Head of caudate nucleus (tissue), 42 donors: ENCODE measurements at places on chromosomes 3 and 15.

DNA sequence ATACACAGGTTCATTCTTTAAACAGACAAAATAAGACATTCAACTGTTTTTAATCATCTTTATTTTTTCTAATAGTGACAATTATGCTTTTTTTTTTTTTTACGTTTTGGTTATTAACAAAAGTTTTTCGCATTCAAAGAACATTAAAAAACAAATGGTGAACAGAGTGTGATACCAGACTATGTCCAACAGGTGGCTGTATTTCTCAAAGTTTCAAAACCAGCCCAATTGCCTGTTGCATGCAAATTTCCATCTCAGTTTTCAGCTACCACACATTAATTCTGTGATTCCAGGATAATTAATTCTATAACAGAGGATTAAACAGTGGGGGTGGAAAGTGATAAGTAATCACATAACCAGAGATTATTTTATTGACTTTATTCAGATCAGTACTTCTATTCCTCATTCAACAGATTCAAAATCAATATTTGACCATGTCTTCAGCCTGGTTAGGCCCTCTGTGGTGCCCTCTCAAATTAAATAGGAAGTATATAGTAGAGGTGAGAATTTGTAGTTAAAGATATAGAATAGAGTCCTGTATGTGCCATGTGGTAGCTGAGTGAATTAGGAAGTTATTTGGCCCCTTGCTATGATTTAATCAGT lies 122.2 kb upstream of the DCBLD2 start:
- no peak for DNase-seq

GRCh38 chr15:58582160-58582559 lies 150.4 kb downstream of the LIPC start:
- DNase-seq: no peak

DNA sequence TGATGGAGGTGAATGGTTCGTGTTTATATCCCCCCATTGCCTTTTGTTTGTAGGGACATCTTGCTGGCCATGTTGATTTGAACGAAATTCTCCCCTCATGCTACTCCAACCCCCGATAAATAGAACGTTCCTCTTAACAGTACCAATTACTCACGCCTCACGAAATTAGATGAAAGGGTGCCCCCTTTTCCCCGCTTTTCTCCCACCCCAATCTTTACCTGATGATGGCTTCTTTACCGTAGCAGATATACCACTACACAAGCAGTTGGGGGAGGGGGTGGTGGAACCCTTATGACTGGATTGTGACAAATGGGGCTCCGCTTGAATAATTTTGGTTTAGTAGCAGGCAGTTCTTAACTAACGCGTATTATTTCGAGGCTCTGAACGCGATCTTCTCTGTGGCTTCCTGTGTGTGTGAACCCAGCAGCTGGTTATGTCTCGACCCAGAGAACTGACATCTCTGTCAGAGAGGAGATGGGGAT lies 1.1 kb downstream of the PIAS1 start:
- peak; percentile 33 for DNase-seq

DNA sequence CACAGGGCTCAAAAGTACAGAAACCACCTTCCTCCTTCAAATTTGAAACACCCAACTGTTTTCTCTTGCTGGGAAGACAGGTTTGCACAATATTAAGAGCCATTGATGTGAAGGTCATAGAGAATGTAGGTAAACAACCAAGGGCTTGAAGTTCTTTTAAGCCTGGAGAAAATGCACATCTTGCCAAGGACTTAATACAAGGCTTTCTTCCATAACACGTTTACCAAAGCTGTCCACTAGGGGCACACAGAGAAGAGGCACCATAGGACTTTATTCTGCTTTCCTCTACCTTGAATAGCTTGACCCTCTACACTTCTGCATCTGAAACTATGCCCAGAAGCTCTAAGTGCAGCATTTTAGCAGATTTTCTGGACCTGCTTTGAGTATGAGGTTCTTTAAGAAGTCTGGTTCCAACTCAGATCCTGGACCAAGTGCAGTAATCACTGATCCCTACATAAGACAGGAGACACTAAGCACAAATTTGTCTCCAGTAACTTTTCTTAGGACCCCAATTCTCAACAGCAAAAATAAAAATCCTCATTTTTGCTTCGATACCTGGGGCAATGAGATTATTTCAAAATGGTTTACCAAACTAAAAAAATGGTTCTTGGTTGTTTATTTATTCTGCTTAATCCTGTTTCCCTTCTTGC lies 138.0 kb downstream of the FBN1 start:
- peak; percentile 29 for DNase-seq

- peak; percentile 56 for DNase-seq
Measured at GRCh38 chr15:43509660-43510199, 7.7 kb upstream of the MAP1A start.

DNA sequence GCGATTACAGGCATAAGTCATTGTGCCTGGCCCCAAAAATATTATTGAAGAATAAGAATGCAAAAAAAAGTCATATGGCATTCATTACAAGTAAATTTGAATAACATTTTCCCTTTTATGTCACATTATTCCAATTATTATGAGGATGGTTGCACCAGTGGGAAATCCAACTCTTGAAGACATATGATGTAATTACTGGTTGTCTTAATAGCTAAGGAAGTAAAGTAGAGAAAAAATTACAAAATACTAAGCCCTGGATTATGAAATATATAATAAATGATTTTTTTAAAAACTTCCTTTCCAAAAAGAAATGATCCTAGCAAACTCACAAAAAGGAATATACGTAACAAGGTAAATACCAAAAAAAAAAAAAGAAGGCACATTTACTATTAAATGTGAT lies 98.9 kb downstream of the FMN1 start:
- DNase-seq: no peak

DNA sequence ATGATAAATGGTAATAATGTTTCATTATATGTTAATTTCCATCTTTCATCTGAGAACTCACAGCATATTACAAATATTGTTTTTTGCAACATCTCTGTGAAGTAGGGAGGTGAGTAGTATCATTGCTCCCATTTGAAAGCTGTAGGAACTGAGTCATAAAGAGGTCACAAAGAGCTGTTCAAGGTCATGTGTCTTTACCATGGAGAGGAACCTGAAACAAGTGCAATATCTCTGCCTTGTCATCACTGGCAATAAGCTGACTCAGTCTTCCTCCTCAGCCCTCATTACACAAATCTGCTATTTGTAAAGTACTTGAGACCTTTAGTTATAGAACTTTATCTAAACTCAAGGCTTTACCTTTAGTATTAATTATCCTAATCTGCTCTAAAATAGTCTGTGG lies 4.4 kb upstream of the ATP13A4 start:
- DNase-seq: no peak

DNA sequence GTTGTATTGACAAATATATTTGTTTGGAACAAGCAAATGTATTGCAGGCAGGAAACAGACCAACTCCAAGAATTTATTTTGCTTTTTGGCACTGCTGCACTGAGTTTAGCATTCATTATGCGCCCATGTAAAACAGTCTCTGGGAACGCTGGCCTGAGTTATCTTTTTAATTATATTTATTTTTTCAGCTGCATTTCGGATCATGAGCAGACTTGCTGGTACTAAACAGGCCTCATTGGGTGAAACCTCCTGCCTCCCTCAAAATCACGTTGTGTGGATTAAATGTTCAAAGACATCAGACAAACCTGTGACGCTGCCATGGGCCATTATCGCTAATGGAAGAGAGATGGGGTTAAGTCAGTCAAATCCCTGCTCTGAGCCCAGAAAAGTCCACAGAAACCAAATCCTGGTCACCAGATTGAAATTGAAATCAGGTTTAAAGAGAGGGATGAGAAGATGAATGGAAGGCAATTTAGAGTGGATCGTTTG lies 511.1 kb upstream of the PROK2 start:
- no peak for DNase-seq

DNA sequence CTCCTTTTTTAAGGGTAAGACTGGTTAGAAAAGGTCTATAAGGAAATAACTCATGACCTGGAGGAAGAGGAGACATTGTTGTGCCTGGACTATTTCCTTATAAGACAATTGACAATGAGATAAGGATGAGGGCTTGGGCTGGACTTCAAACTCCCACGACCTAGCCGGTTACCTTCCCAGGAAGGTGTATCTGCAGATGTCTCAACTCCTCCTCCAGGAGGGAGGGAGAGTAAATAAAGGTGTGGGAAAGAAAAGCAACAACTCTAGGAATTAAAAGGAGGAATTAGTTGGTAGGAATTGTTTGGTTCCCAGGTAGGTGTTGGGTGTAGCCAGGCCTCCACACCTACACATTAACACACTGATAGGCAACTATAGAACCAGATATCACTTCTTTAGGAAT lies 97.8 kb upstream of the TBL1XR1 start:
- no peak for DNase-seq

DNA sequence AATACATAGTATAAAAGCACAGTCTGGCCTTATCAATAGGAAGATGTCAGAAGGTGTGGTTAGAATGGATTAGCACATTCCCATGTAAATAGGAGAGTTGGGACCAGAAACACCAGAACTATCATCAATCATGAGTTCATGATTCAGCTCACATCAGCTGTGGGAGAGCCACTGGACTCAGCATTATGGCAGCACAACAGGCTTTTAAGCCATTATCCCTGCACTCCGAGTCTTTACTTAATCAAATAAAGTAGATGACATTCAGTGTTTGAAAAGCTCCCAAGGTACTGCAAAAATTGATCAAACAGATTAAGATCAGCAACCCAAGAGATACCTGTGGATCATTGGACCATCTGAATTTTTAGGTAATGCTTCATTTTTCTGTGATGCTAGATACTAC lies 24.7 kb downstream of the PARP14 start:
- DNase-seq: no peak

- peak; percentile 36 for DNase-seq
Measured at GRCh38 chr15:39998511-39999077, 40.4 kb downstream of the SRP14 start.

- DNase-seq: peak; percentile 39
Measured at GRCh38 chr3:129226374-129226773, 23.0 kb upstream of the COPG1 start.

DNA sequence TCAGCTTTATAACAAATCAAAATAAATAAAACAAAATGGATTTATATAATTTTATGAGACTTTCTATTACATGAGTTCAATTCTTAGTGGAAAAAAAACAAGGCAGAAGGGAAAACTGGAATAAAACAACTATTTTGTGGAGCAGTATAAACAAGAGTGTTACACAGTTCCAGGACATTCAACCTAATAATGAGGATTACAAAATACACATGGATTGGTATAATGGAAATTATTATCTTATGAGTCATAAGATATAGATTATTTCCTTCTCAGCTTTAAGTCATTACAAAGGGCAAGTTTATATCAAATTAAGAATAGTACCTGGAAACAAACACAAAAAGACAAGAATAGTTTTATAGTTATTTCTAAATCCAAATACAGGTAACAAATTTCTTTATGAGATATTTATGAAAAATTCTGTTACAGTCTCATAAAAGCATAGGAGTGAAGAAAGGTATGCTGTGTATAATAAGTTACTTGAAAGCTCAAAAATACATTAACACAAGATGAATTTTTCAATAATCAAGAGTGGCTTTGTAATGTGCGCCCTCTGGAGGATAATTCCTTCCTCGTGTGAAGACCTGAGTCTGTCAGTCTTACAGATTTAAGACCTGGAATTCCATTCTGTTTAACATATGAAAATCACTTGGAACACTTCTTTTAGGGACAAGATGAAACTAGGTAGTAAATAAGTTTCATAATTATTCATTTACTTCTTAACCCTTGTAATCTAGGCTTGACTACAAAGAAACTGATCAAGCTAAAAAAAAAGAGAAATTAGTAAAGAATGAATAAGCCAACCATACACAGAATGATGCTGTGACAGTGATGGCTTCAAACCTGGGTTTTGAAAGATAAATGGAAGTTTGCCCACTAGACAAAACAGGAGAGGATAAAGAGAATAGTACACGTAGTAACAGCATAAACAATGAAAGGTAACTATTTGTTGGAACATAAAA lies 9.5 kb downstream of the COPS2 start:
- DNase-seq: peak; percentile 60

DNA sequence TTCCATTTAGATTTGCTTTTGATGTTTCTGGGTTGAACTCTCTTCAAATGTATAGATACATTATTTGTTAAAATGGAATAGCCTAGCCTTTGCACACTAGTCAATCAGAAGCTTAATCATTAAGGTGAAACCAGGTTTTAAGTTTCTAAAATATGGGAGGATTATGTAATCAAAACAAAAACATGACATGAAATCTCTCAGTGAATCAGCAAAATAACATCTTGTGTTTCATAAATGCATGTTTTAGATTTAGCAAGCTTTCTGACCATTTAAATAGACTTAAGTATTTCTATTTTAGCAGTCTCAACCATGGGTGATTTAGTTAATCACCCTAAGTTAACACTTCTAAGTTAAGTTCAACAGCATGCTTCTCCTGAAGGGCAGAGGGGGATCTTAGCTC lies 11.3 kb downstream of the GTF2E1 start:
- no peak for DNase-seq

GRCh38 chr3:197008436-197009209 lies 21.0 kb downstream of the MELTF start:
- DNase-seq: no peak

DNA sequence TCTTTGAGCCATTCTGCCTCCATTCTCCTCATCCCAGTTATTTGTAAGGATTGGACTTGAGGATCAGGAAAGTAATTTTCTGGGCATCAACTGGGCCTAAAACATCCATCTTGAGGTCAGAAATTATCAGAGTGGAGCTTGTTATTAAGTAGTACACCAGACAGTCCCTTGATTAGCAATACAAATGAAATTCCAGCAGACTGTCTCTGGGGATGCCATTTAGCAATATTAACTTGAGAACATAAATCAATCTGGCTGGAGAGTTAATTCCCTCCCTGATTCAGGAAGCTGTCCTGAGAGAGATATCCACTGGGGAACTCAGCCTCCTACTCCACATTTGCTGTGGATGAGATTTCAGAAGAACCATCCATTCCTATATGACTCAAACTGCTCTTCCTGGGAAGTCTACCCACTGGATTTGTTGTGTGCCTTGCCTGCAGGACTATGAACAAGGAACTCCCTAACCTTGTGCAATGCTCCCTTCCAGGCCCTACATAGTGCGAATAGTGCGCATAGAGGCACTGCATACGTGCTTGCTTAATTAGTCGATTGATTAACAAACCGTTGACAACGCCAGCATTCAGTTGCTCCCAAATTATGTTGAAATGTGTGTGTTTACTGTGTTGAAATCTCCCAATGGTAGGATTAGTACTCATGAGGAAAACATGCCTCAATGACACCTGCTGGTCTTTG lies 36.1 kb upstream of the MTMR14 start:
- DNase-seq: no peak

GRCh38 chr3:171772427-171773056 lies 37.7 kb downstream of the PLD1 start:
- DNase-seq: peak; percentile 66

DNA sequence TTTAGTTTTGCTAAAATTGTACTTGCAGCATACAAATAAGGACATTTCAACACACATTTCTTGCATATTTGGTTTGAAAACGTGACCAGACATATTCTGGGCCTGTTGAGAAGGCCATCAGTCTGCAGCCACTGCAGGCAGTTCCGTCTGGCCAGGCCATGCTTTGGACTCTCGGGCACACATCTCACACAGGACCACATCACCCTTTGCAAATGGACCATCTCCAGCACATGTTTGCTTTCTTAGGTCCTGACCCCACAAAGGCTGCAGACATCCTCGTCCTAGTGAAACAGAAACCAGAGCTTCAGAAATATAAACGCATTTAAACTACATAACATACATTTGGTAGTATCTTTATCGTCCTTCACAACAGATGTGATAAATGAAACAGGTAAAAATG lies 24.1 kb downstream of the GABRA5 start:
- DNase-seq: no peak
